ENCODE measurements at places on chromosomes 4 and X.

DNA sequence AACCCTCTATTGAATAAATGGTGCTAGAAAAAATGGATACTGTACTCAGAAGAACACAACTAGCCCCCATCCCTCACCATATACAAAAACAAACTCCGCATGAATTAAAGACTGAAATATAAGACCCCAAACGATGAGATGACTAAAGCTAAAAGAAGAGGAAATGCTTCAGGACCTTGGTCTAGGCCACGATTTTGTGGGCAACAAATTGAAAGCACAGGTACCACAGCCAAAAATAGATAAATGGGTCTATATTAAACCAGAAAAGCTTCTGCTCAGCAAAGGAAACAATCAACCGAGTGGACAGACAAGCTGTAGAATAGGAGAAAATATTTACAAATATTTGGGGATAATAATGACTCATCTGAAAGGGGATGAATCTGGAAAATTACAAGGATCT is 86.4 kb upstream of the DHRSX start:
- no peak for DNase-seq

- DNase-seq: no peak
Observed at GRCh38 chr4:20255251-20255586, 3.5 kb downstream of the SLIT2 start.

- DNase-seq: no peak
Observed at GRCh38 chrX:42855259-42855658, 77.3 kb upstream of the PPP1R2C start.

DNA sequence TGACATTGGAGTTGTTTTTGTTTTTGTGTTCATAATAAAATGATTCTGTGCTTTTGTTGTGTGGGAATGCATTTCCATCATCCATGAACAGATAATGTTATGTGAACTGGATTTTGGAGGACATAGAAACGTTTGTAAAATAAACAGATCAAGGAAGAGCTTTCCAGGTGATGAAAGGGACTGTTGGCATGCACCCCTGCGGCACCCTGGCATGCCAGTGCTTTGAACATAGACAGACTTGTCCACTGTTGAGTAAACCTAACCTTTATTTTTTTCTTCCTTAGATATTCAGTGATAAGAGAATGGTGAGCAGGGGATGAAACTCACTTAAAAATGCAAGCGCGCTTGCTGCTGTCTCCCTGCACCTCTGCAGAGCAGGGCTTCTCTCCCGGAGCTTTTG is 59.8 kb downstream of the TRAPPC11 start:
- no peak for DNase-seq

DNA sequence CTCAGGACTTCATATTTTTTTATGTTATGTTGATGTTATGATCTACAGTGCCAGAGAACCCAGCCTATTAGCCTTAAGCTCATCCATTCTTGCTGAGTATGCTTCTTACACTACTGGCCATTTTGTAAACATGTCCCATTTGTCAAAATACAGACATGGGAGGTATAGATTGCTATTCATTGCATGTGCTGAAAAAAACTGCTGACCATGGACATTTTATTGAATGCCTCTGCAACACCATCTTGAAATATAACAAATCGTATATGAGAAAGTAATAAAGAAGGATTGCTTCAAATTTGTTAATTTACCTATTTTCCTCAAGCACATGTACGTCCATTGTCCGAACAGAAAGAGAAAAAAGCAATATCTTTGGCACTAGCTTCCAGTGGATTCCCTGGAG is 91.5 kb upstream of the FAM47A start:
- DNase-seq: no peak

- DNase-seq: no peak
Observed at GRCh38 chr4:84879651-84880200, 86.8 kb downstream of the WDFY3 start.

All from activated T-cell treated with anti-CD3 and anti-CD28 coated beads, Interleukin-2, amount 50 U/mL, for 48 hours (primary cell).